Activated CD4-positive, alpha-beta memory T cell treated with anti-CD3 and anti-CD28 coated beads, Interleukin-2, amount 10 ng/mL, durations not matched to agents 7 days and 5 days (primary cell): ENCODE measurements at places on chromosomes 6 and 20.
A peak's percentile ranks its signal among the peaks of the same experiment; 100 is the strongest.

DNA sequence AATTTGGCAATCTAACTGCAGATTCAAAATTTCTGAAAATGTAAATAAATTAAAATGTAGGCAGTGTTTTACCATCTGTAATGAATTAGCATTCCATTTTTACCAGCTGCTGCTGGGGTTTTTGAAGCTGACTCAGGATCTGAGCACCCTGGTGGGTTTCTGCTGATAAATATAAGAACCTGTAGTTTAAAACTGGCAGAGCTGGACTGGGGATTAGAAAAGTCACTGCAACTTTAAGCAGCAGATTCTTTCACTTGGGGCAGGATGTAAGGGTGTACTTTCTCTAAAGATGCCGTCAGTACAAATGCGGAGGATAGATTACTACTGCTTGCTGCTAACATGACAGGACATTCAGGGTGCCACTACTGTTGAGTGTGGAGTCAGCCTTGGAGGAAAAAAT, 341.8 kb downstream of the CDKAL1 start:
- no peak for DNase-seq

DNA sequence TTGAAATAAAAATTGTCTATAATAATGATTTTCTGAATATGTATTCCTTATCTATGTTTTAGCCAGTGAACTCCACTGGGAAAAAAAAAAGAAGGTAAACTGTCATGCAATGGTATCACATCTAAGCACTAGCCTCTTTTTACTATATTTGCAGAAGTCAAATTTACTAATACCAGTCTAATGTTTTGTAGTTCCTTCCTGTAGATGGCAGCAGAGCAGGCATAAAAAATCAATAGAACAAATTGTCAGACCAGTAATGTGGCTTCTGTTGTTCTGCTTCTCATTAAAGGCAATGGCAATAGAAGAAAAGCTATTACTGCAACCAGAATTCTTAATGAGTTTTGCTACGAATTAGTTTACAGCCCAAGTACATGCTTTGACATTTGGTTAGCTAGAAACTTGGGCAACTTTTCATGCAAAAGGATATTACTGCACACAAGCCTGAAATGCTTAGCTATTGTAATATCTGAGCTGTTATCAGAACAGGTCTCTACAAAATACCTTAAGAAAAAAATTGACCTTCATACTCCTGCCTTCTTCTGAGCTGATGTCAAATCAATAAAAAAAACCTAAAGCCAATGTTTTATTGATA, 476.9 kb downstream of the KHDRBS2 start:
- no peak for DNase-seq

DNA sequence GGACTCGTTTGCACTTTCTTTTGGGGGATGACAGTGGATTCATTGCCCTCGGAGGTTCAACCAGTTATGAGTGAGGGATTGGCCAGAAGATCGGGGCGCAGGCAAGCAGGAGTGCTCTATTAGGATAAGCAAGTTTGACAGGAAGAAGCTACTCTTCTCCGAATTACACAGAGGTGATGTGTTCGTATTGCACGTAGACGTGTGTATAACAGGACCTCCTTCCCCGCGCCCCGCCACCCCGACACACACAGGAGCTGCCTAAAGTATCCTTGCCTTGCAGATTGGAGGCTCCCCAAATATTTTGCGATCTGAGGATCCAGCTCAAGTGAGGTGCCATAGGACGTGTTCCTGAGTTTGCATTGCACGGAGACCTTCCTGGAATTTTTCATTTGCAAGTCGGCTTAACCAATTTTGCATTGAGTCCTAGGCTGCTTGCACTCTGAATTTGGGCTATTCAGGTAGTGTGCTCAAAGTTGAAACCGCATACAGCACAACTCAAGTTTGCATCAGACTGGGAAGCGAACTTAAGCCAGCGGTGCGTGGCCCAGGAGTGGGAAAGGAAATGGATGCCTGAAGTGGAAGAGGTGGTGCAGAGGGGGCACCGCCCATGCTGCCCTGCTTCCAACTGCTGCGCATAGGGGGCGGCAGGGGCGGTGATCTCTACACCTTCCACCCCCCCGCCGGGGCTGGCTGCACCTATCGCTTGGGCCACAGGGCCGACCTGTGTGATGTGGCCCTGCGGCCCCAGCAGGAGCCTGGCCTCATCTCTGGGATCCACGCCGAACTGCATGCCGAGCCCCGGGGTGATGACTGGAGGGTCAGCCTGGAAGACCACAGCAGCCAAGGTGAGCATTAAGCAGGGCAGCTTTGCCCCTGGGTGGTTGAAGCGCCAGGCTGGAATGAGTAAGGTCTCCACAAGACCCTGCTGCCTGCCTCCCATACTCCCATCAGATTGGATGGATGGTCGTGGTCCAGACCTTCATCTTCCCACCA, 770 bp downstream of the TCF19 start:
- DNase-seq = peak; percentile 42

DNA sequence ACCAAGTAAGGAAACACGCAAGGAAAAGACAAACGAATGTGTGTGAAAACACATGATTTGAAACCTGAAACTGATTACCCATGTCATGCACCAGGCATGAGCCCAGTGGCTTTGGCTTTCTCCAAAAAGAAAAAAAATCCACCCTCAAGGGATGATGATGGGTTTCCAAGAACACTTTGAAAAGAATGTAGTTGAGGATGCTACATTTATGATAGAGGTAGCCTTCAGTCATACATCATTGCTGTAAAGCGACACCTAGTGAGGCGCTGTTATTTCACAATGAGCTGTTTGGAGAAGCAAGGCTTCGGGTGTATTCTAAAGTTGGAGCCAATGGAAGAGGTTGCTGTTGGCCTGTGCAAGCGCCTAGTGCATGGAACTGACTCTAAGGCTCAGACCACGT, 124.9 kb downstream of the SCML4 start:
- no peak for DNase-seq

- no peak for DNase-seq
Observed at GRCh38 chr6:165692106-165692653, 29.1 kb upstream of the PDE10A start.

DNA sequence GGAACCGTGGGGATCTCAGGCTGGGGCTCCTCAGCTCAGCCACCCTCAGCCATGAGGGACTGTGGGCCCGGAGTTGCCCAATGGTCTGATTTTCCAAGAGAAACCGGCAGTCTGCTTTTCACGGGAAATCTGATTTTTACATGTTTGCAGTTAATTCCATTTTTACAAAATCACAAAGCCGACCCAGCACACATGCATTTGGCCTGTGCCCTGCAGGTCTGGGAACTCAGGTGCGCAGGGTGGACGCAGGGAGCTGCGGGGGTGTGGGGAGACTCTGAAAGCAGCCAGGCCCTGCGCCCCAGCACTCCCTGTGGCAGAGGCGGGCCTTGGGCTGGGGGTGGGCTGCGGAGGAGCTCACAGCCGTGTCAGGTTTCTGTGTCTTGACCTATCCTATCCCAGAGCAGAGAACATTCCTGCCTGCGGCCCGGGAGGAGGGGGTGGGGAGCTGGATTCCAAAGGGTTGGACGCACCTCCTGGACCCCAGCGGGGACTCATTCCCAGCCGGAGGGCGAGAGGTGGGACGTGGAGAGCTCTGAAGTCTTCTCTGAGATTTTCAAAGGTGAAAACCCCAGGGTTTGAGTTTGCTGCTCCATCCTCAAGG, 60.6 kb downstream of the ADNP start:
- no peak for DNase-seq

DNA sequence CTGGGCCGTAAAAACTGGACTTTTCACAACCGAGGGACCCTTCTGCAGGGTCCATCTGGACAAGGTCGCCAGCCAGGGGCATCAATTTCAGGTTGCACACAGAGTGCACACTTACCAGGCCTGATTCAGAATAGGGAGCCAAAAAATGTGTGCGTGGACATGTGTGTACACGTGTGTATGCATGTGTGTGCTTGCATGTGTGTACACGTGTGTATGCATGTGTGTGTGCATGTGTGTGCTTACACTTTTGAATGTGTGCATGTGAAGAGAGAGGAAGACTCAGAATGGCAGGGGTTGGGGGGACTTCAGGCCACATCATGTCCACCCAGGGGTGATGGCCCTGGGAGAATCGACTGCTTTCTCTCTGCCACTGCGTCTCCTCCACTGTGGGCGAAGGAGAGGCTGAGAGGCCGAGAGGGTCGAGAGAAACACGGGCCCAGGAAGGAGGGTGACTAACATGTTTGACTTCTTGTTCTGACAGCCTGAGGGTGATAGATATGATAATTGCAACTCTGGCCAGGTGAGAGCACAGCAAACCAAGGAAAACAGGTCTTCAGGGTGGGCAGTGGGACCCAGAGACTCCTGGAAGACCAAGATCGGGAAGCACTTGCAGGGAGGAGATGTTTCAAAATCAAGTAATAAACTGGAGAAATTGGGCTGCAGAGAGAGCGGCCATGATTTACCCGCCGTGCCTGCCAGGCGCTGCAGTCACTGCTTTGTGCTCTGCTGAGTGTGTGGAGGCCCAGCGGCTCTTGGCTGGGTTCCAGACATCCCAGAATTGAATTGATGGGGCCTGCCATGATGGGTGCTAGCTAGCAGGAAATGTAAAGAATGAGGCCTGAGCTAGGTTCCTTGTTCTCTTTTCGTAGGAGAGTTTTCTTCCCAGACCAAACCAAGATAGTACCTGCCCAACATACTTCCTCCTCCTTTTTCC, 310.8 kb downstream of the QKI start:
- no peak for DNase-seq

GRCh38 chr20:24965065-24965919, 16.2 kb downstream of the CST7 start:
- DNase-seq = peak; percentile 14

- DNase-seq = no peak
Observed at GRCh38 chr6:126665551-126665950, 325.6 kb downstream of the CENPW start.

- no peak for DNase-seq
Observed at GRCh38 chr6:35919085-35919826, 1.6 kb downstream of the SRPK1 start.

- DNase-seq = no peak
Observed at GRCh38 chr6:128465368-128466343, 54.7 kb downstream of the PTPRK start.

- DNase-seq = no peak
Observed at GRCh38 chr20:8545212-8545611, 413.1 kb downstream of the PLCB1 start.

DNA sequence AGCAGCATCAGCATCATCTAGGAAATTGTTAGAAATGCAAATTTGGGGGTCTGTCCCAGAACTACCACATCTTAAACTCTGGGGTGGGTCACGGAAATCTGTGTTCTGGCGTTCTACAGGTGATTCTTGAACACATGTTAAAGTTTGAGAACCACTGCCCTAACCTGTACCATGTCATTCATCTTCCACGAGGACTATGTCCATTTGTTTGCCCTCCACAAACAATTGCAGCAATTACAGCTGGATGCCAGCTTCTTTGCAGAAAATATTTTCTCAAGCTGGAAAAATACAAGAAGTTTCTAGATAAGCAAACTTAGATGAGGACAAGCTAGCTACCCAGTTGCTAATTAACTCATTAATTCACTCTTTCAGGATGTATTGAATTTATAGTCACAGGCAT, 54.1 kb downstream of the MAFB start:
- DNase-seq = no peak

GRCh38 chr6:9520417-9521151, 894.3 kb downstream of the TFAP2A start:
- no peak for DNase-seq

GRCh38 chr6:117232196-117232595, 33.2 kb upstream of the VGLL2 start:
- no peak for DNase-seq

GRCh38 chr6:39778581-39779255, 13.5 kb upstream of the DAAM2 start:
- no peak for DNase-seq

- no peak for DNase-seq
Observed at GRCh38 chr20:16222859-16223411, 350.3 kb downstream of the KIF16B start.

GRCh38 chr6:43963203-43963602, 164.0 kb downstream of the MRPL14 start:
- no peak for DNase-seq

GRCh38 chr6:90545448-90545847, 41.4 kb downstream of the MAP3K7 start:
- no peak for DNase-seq

- no peak for DNase-seq
Observed at GRCh38 chr6:170452767-170453545, 100.2 kb downstream of the PSMB1 start.

DNA sequence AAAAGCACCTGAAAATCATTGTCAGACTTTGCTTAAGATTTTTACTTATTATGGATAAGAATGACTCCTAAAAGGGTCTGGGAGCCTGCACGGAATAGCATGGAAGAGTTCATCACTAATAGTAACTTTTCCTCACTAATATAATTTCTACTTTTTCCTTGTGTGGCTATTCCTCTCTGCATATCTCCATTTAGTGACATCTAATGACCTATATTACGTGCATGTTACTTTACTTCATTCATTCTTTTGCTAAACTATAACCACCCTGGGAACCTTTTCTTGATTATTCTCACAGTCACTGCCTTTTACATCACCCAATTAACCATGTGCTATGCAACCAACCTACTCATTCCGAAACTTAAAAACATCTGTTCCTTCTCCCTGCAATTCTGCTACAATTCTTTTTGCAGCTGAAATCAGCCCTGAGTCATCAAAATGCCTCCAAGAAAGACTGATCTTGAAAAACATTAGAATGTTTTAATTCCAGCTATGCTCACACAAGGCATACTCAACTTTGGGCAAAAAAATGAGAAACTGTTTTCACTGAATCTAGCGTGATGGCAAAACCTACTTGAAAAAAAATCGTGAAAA, 313.3 kb downstream of the RNGTT start:
- no peak for DNase-seq

DNA sequence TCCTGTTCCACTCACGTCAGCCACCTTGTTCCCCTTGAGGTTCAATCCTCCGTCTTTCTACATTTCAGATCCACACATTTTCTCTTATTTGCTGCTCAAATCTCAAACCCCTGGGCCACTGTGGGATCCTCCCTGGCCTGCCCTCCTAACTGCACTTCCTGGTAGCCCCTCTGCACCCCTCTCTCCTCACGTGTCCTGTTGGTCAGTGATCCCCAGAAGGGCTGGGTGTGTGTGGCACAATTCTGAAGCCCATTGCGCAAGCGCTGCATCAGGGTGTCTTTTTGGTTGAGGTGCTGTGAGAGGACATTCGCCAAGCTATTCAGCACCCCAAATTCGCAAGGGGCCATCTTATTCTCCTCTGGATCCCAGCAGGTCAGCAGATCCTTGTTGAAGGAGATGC, 2.3 kb downstream of the HLA-DMB start:
- no peak for DNase-seq

DNA sequence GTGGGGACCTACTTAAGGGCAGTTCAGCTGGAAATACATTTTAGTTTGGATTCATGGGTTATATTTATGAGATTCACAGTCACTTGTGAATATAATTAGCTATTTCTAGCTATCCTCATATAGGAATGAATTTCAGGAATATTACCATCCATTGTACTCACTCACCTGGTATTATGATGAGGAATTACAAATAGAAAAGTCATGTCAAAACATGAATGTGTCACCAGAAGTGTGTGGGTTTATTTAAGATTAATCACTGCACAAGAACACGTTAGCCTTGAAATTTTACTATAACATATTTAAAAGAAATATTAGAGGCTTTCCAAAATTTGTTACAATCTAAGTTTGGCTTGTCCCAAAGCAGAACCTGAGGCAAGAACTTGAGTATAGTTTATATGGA, 510.5 kb downstream of the PHF3 start:
- DNase-seq = no peak
